ENCODE measurements at places on chromosomes 12 and 14. TPM values are rescaled to one million over a fixed set of nuclear protein-coding genes. Genes with fewer than 3 reads are reported as not detected.

DNA sequence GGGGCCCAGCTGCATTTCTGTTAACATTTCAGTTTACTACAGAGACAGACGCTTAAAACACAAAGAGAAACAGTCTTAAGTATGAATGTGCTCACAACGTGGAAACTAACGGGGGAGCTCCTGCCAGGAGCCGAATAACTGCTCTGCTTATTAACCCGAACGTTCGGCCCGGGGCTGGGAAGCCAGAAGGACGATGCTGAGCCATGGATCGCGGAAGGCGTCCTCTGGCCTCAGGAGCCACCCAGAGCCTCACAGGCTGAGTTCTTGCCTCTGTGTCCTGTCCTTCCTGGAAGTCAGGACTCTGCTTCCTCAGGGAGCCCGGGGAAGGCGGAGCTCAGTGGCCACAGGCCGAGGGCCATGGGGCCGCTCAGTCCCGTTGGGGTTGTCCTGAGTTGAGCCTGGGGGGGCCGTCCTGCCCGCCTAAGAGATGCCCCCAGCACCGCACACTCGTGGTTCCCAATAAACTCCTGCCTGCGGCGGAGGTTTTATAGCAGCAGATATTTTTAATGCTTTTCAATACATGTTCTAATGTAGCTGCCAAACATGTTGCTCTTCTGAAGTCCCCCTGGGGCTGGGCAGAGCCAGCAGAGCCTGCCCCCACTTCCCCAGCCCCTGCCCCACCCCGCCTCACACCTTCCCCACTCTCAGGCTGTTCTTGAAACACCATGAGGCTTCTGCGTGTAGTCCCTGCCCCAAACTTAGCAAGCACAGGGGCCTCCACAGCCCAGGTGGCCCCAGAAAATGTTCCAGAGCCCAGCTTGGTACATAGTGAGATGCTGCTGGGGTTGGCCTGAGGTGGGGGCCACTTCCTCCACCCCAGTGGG lies 3.4 kb upstream of the TEX22 start:
- DNase-seq: no peak

- no peak for DNase-seq
Measured at GRCh38 chr12:9727813-9728212, 5.1 kb downstream of the CLECL1 start.

GRCh38 chr12:111766608-111767361 lies at the start of gene ALDH2:
ALDH2 (plus strand) TSS chr12:111766933; CDS start chr12:111766983, 50 bp downstream.
- DNase-seq: peak; percentile 89

Gene GLIPR1L2
- 1.5 TPM for total RNA-seq

GRCh38 chr14:89973234-89973823 lies 17.6 kb downstream of the TDP1 start:
- peak; percentile 76 for DNase-seq

DNA sequence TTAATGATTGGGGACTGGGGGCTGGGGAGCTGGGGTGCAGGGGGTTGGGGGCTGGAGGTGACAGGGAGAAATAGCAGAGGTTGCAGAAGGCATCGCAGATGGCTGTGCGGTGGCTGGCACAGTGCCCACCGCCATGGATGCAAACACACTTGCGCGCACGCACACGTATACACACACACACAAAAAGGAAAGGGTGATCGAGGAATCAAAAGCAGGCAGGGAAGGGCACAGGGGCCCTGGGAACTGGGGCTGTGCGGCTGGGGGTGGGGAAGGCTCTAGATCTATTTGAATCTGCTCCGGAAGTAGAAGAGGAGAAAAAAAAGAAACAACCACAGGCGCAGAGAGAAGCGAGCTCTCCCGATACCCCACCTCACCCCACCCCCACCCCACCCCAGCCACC lies 39.4 kb downstream of the ZFHX2 start:
- no peak for DNase-seq

DNA sequence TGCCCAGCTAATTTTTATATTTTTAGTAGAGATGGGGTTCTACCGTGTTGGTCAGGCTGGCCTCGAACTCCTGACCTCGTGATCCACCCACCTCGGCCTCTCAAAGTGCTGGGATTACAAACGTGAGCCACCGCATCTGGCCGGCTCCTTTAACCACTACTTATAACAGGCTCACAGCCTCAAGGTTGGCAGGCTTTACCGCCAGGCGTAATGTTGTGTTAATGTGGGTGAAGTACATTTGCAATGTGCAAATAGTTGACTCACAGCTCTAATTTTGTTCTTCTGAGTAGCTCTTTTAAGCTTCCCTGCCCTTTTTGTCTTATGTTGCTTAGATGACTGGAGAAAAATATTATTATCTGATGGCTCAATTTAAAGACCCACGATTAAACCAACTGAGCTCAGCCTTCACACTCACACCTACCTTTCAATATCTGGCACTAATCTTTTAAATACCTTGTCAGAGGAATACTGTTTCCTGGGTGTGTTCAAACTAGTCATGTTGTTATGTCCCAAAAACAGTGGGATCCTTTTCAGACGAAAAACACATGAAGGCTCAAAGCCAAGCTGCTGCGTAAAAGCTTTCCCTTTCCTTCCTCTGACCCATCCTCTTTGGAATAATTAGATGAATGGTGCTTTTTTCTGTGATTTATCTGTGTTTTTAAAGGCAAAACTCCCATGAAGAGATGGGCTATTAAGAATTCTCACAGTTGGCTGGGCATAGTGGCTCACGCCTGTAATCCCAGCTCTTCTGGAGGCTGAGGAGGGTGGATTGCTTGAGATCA lies 57.2 kb upstream of the USP44 start:
- DNase-seq: peak; percentile 53

Gene NAA25
- total RNA-seq: 19.3 TPM

- DNase-seq: no peak
Measured at GRCh38 chr12:80712866-80713265, 3.8 kb upstream of the MYF5 start.

DNA sequence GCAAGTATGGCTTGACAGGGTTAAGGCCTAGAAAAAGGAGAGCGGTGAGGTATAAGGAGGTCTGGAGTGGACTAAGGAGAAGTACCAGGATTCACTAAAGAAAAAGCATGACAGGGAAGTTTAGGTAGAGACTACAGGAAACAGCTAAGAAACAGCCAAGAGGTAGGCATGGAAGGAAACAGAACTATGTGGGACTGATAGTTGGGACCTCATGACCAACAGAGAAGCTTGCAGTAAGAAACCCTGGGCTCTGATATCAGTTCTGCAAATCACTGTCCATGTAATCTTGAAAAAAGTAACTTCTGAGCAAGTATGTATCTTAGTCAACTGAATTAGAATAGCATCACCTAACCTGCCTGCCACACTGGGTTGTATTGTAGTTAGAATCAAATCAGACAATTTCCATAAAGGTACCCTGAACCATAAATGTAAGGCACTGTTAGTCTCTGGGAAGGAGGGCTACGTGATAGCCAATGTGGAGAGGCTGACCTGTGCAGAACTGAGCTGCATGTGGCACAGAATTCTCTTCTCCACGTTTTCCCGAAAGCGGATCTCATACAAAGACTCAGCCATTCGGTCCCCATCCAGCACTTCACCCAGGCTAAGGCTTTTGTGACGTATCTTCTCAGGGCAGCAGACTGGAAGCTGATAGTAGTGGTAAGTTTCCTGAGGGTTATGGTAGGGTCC lies 912 bp downstream of the TM9SF1 start:
- no peak for DNase-seq

DNA sequence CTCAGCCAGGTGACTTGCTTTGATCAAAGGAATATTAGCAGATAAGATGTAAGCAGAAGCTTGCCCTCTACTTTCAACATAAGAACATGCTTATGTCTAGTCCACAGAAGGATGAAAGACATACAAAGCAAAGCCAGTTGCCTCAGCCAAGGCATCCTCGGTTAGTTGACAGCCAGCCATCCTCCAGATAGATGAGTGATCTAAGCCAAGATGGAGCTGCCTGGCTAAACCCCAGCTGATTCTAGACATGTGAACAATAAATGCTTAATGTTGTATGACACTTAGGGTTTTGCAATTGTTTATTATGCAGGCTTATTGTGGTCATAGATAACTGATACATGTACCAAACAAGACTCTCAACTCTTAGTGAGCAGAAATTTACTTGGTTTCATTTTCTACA lies 157.6 kb upstream of the TMTC2 start:
- DNase-seq: peak; percentile 36

GRCh38 chr12:108875280-108875679 lies 4.6 kb upstream of the DAO start:
- no peak for DNase-seq

Gene YEATS4
- 15.0 TPM for total RNA-seq

- no peak for DNase-seq
Measured at GRCh38 chr12:100293017-100293416, 26.0 kb downstream of the SCYL2 start.

Data from muscle of leg (tissue), 16 donors.